Cortex of kidney (tissue), 1 donor: ENCODE measurements at places on chromosomes 2 and 18.

- DNase-seq, result no peak
These were observed 66.7 kb upstream of the DNAJC10 start for GRCh38 chr2:182649316-182649715.

DNA sequence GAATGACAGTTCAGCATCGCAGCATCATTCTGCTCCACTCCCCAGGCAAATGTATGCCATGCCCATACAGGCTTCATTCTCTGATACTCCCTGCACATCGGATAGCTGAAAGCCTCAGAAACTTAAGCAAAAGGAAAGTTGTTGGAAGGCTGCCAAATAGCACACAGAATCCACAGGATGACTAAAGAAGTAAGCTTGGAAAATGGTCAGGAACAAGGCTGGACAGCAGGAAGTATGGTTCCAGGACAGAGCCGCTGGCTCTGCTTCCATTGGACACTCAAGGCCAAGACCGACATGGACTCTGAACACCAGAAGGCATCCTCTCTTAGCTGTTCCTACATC, 256.5 kb downstream of the CDH20 start:
- no peak for DNase-seq

DNA sequence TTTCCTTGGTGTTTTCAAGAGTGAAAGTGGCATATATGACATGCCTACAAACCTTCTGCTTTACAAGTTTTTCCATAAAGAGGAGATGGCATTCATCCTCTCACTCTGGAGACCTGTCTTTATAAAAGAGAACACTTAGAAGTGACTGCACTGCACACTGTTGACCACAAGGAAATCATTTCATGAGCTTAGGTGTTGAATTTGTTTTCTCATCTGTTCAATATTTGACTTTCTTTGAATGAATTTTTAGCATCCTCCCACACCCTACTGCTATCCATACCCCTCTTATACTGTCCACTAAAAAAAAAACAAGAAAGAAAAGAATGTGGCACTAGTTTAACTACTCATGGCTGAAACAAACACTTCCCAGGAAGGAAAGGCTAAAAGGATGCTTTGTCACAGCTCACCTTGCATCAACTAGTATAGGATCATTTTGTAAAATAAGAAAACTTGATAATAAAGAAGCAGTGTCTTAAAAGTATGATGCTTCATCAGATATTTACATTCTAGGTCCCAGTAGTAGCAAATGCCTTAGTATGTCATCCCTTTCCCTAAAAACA, 83.0 kb downstream of the ACVR1 start:
- no peak for DNase-seq

GRCh38 chr2:157492189-157492773, 48.4 kb upstream of the CYTIP start:
- no peak for DNase-seq

DNA sequence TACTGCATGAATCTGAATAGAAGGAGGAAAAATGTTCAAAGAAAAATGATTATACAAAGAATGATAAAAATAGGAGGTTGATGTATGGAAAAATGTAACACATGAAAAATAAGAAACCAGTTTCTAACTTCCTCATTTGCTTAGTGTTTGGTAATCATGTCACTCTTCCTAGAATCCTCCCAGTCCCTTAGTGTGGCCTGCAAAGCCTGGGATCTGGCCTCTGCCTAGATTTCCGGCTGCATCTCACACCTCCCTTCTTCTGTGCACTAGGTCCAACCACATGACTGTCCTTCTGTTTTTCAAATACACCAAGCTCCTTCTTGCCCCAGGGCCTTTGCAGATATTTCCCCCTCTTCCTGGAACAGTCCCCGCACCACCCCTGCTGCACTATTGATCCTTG, 76.8 kb upstream of the RBMS1 start:
- DNase-seq, result no peak

DNA sequence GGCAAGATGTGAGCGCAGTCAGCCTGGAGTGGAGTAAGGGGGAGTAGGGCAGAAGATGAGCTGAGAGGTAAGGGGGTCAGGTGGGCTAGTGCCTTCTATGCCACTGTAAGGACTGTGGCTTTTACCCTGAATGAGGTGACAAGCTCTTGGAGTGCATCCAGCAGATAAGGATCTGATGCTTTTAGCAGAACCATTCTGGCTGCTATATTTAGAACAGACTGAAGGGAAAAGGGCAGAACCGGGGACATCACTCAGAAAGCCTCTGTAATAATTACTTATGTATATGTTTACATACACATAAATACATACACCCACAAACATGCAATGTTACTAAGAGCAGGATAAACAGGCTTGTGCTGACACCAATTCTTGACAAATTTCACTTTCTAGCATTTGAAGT, 124.8 kb downstream of the DTNB start:
- DNase-seq, result no peak

DNA sequence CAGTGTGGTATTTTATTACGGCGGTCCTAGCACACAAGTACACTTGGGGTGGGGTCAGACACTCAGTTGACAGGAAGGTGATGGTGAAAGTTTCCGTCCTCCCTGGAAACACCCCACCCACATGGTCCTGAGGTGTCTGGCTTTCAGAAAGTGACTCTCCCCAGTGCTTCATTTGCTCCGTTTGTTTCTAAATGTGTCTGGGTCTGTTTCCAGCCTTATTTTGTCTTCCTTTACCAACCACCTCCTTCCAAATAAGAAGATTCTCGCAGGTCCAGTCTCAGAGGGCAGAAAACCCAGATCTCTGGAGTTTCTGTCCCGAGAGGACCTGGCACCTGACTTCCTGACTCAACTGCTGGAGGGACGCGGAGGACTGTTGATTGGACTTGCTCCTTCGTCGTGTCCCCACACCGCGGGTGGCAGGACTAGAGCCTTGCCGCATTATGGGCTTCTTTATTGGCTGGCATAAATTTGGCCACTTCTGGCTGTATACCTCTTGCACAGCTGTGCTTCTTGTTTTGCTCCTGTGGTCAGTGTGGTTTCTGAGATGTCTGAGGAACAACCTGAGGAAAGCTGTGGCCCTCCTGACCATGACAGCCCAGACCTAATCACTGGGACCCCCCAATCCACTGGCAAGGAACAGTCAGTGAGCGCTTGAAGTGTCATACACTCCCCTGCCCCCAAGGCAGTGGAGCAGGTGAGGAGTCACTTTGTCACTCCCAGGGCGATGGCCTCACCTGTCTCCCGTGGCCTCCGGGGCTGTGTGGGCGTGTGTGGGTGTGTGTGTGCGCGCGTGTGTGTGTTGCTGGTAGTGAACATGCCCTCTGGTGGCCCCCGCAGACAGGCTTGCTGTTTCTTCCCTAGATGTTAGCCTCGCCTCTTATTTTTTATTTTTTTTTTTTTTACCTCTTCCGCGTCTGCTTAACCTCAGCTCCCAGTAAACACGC, 45.6 kb downstream of the MEX3C start:
- DNase-seq, result no peak

GRCh38 chr18:80157708-80158343, 48.8 kb downstream of the ADNP2 start:
- DNase-seq, result no peak

GRCh38 chr18:48676346-48676745, 137.5 kb downstream of the CTIF start:
- DNase-seq, result no peak

DNA sequence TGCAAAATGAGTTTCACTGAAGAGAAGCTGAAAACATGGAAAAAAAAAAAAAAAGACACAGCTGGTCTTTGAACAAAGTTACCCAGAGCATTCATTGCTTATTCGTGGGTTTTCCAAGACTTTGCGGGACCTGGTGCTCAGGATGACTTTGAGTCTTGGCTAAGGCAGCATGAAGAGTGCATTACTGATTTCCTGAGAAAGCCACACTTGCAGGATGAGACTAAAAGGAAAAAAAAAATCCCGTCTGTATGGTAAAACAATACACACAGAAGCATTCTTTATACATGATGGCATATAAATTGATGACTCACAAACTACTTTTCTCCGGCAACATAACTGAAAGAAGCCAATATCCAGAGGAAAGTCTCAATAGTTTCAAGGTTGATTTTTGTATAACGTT, 195.4 kb downstream of the SPP2 start:
- DNase-seq, result no peak

DNA sequence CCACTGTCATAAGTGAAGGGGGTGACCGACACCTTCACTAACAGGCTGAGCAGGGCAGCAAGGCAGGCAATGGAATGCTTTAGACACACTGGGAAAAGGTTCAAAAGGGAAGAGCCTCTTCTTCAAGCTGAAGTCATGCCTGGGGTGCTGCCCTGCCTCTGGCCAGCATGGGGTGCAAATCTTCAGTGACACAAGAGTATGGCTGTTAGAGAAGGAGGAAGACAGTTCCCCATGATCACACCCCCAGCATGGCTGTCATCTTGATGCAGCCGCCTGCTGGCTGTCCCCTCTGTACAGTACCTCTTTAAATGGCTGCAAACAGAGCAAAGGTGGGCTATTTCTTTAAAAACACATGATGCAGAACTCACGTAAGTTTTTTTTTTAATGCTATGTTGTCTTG, 71.9 kb downstream of the INPP4A start:
- no peak for DNase-seq

DNA sequence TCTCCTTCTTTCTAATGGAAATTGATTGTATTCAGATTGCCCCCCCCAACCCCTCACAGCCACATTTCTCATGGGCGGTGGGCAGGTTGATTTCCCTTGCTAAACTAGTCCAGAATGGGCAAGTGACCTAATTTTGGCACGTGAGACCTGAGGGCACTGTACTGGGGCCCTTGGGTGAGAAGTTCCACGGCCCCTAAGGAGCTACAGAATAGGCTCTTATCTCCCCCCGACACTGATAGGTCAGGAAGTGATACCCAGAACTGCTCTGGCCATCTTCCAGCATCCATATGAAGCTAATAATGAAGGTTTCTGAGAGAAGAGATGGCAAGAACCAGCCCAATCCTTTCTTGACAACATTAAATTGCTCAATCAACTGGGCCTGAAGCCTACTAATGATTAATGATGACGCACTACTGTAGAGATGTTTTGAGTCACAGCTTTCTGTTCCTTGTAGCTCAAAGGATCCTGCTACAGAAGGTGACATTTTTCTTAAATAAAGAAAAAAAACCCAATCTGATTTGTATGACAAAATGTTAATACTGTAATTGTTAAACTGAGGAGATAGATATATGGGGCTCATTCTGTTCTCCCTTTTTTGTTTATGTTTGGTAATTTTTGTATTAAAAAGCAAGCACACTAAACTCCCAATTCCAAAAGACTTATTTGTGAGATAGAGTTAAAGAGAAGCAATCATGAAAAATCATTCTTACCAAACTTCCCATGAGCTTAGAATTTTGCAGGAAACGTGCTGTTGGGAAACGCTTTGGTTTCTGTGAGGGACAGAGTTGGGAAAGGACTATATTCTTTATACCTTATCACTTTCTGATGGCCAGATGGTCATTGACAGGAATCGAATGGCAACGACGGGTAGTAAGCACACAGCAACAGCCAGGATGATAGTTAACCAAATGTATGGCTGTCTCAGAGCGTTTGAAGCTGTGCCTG, 28.2 kb upstream of the NARS1 start:
- no peak for DNase-seq

- DNase-seq, result no peak
These were observed 2.1 kb upstream of the TWIST2 start for GRCh38 chr2:238845583-238846377.

DNA sequence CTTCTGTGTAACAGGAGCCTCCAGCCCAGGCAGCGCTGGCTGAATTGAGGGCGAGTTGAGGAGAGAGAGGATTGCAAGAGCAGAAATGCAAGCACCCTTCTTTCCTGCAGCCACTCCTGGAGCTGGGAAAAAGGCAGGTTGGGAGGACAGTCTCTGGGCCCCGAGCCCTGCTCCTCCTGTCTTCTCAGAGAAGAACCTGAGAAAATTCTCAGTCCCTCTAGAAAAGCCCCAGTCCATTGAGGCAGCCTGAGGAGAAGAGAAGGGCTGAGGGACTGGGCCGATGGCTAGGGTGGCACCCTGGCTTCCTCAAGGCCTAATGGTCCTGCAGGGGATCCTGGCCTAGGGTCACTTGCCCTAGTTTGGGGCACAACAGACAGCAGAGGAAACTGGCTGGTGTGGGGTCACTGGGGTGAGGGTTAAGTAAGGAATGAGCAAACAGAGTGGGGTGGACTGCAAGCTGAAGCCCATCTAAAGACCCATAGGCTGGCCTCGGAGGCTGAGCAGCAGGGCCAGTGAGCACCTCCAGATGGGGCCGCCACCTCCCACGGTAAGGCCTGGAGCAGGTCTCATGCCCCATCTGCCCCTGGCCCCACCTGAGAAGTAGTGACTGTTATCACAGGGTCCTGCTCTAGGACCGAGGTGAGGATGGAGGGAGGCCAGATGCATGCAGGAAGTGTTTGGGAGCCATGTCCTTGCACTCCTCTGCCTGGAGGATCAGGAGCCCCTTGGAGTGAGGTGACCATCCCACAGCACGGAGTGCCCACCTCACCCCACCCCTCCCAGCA, 12.4 kb downstream of the CIB4 start:
- DNase-seq, result no peak

DNA sequence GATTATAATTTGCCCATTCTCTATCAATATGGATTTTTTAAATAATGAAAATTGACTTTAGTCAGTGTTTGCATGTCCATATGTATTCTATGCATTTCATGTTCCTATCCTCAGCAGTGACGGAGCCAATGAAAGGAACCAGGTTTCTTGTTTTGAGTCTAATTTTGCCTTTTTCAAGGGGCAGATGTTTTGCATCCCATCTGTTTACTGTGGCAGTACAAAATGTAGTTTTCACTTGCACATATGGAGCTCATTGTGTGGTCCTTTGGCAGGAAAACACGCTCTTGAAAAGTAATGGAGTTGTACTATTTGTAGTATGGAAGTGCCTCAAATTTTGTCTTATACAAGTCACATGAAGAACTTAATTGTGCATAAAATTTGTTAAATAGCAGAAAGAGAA, 127.8 kb downstream of the AGPS start:
- no peak for DNase-seq

DNA sequence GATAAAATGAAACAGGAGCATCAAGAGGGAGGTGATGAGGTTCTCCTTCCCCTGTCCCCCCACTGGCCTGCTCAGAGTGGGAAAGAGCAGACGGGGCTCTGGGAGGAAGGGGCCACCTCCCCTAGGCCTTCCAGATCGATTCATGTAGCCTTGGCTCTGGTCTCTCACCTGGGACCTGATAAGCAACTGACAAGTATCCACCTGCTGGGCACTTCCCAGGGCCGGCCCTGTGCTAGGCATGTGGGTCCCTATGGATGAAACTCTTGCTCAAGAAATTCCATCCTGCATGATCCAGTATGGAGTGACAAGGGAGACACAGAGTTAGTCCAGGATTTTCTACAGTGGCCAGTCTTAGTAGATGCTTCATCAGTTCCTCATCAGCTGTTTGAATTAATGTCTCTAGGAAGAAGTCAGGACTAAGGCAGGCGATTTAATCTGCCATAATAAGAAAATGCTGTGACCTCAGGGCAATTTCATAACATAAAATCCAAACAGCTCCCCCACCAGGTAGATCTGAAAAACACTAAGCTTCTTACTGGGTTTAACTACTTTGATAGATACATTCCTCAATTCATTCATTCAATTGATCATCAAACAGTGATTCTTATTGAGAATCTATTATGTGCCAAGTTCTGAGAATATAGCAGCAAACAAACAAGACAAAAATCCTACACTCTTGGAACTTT, 44.7 kb upstream of the ZFP36L2 start:
- DNase-seq, result no peak
